Muscle of leg (tissue), 16 donors: ENCODE measurements at places on chromosomes 7 and 10.

GRCh38 chr10:86233131-86233530 is 133.5 kb downstream of the GRID1 start:
- no peak for DNase-seq
- H3K36me3 ChIP-seq, result no peaks in the 10 kb centered on the region
- H3K27me3 ChIP-seq, result peaks cover 11% of the 10 kb centered on the region
- no peak overlapping the region for H3K4me3 ChIP-seq
- H3K4me1 ChIP-seq, result no peaks in the 10 kb centered on the region

DNA sequence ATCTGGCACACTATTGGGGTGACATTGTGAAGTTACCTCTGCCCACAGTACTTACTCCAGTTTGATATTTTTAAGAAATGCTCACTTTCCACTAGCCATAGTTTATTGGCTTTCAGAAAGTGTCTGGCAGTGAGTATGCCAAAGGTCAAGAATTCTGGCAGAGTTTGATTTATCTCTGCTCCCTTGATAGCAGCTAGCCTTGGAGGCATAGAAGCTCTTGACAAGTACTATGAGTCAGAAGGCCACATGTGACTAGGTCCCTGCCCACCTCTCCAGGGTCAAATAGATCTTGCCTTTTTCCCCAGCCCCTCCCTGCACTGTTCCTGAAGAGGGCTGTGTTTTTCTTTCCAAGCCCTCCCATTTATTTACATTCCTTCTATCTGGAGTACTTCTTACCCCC is 202.2 kb downstream of the AUTS2 start:
- peaks cover 4% of the 10 kb centered on the region for H3K4me1 ChIP-seq
- H3K27ac ChIP-seq, result no peak overlapping the region

DNA sequence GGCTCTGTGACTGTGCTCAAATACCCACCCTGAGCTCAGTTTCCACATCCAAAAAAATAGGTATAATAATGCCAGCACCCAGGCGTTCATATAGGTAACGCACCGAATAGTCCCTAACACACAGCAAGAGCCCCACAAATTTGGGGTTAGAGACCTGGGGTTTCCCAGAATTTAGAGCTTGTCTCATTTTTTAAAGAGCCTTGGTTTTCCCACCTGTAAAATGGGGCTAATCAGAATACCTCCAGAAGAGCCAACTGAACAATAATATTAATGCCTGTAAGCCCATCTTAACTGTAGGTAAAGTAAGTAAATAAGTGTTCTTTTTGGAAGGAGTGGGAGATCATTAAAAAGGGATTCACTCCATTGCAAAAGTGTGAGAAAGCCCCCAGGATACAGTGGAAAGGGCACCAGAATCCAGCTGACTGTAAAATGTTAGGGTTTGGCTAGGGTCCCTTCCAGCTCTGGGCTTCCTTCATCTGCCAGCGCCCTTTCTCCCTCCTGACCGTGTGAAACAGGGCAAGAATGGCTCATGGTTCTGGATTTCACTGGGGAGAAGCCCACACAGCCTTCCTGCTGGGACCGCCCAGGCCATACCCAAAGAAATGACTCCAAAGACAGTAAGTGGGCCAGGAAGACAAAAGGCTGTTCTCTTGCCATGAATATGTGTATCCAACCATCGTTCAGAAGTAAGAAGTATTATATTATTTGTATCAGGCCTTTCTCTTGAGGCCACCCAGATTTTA is 2.1 kb downstream of the MTURN start:
- peaks cover 5% of the 10 kb centered on the region for H3K27me3 ChIP-seq
- DNase-seq, result no peak
- H3K4me1 ChIP-seq, result peaks cover 28% of the 10 kb centered on the region
- H3K4me3 ChIP-seq, result peak overlapping the region; percentile 72
- H3K27ac ChIP-seq, result peak overlapping the region; percentile 13

DNA sequence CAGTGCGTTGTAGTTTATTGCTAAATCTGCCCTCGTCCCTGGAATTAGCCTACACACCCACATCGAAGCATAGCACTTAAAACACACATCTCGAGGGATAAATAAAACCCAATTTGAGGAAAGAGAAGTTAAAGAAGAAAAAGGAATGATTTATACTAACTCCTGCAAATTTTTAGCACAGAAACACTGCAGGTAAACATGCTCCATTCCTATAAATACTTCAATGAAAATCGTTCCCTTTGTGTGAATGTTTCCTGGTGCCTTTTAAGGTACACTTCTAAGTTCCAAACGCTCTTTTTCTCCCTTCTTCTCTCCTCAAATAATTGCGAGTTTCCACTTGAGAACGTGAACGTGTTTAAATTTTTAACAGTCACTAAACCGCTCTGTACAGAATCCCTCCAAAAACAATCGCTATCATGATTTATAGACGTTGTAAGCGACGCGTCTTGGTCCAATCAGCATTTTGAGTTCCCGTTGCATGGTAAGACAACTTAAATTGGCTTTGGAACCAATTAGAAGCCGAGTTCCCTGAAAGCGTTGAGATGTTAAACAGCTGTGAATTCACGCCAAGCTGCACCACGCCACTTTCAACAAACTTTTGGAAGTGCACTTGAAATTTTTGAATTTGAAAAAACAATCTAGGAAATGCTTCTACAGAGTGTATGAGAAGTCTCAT is 12.5 kb upstream of the EBLN1 start:
- no peaks in the 10 kb centered on the region for H3K27me3 ChIP-seq
- peak overlapping the region; percentile 73 for H3K4me3 ChIP-seq
- peaks cover 2% of the 10 kb centered on the region for H3K4me1 ChIP-seq

GRCh38 chr10:52135101-52135500 is 179.0 kb upstream of the DKK1 start:
- H3K4me1 ChIP-seq, result no peaks in the 10 kb centered on the region
- H3K36me3 ChIP-seq, result no peaks in the 10 kb centered on the region
- DNase-seq, result no peak
- H3K27ac ChIP-seq, result no peak overlapping the region

GRCh38 chr7:29337546-29338116 is 143.1 kb downstream of the CHN2 start:
- peaks cover 28% of the 10 kb centered on the region for H3K4me1 ChIP-seq
- H3K27ac ChIP-seq, result peak overlapping the region; percentile 50
- peak; percentile 15 for DNase-seq
- no peak overlapping the region for H3K4me3 ChIP-seq

- H3K27ac ChIP-seq, result no peak overlapping the region
- peaks cover 2% of the 10 kb centered on the region for H3K27me3 ChIP-seq
- H3K4me1 ChIP-seq, result no peaks in the 10 kb centered on the region
- H3K36me3 ChIP-seq, result no peaks in the 10 kb centered on the region
These were observed 62.6 kb downstream of the PTPRN2 start for GRCh38 chr7:158524749-158525635.

DNA sequence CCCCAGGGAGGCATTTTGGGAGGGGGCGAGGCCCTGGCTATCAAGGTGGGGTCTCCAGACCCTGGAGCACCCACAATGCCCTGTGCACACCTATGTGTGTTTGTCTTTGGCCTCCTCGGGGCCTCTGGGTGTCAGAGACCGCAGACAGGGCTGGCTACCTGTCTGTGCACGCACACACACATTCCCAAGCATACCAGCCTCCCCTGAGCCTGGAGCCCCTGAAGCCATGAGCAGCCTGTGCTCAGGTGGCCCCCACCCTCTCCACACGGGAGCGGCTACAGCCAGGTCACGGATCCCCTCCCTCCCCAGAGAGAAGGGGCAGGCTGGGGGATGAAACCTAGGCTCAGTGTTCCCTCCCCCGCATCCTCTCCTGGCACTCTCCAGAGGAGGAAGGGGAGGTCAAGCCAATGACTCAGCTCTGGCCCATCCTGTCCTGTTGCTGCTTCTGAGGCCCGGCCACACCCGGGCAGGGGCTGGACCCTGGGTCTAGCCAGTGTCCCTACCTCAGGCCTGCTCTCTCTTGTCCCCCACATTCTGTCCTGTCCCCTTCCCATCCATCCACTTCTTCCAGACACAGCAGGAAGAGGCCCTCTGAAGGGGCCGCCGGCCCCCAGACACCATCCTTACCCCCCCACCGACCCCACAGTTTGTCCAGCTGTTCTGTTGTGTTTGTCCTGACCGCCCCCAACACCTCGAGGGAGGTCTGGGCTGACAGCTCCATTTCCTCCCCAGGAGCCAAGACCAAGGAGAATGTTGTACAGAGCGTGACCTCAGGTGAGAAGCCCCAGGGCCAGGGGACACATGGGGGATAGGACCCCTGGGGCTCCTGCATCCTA is 720 bp downstream of the SNCG start:
- peak overlapping the region; percentile 47 for H3K27ac ChIP-seq
- no peak overlapping the region for H3K4me3 ChIP-seq
- H3K27me3 ChIP-seq, result no peaks in the 10 kb centered on the region
- H3K36me3 ChIP-seq, result no peaks in the 10 kb centered on the region
- H3K4me1 ChIP-seq, result peaks cover 66% of the 10 kb centered on the region
- DNase-seq, result peak; percentile 77

DNA sequence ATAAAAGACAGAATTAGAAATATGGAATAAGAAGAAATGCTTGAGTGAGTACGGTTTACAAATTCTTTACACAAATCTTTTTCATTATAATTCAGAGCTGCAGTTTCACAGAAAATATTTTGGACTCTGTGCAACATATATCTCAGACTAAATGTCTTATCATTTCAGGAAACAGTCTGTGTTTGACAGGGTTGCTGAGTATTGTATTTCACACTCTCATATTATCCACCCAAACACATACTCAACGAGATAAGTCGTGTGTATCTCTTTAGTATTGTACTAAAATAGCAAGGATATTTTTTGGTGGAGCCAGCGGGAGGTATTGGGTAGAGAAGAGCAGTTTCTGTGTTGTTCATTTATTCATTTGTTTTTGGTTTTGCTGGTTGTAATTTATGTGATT is 39.0 kb upstream of the SLC39A12 start:
- DNase-seq, result no peak
- no peaks in the 10 kb centered on the region for H3K36me3 ChIP-seq
- H3K27me3 ChIP-seq, result no peaks in the 10 kb centered on the region
- H3K4me3 ChIP-seq, result no peak overlapping the region

DNA sequence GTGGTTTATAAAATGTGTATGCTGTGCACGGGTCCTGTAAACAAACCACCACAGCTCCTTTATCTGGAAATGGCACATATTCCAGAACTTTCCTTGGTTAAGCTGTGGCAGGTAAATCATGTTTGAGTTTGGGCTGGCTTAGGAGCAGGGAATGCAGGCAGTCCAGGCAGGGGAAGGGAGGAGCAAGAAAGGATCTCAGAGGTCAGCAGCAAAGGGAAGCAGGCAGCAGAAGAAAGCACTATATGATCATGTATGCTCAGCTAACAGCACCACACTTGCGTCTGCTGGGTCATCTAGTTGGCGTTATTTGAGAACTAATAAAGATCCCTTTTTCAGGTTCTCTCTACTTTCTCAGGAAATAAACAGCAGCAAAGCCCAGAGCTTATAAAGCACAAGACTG is 7.8 kb downstream of the ICA1 start:
- H3K36me3 ChIP-seq, result no peaks in the 10 kb centered on the region
- no peak overlapping the region for H3K27ac ChIP-seq
- no peak overlapping the region for H3K4me3 ChIP-seq
- DNase-seq, result no peak
- H3K4me1 ChIP-seq, result no peaks in the 10 kb centered on the region
- no peaks in the 10 kb centered on the region for H3K27me3 ChIP-seq

- H3K27ac ChIP-seq, result peak overlapping the region; percentile 96
- H3K27me3 ChIP-seq, result no peaks in the 10 kb centered on the region
- no peaks in the 10 kb centered on the region for H3K36me3 ChIP-seq
- DNase-seq, result no peak
- peaks cover 20% of the 10 kb centered on the region for H3K4me1 ChIP-seq
These were observed 842 bp downstream of the KBTBD2 start for GRCh38 chr7:32890793-32891042.

DNA sequence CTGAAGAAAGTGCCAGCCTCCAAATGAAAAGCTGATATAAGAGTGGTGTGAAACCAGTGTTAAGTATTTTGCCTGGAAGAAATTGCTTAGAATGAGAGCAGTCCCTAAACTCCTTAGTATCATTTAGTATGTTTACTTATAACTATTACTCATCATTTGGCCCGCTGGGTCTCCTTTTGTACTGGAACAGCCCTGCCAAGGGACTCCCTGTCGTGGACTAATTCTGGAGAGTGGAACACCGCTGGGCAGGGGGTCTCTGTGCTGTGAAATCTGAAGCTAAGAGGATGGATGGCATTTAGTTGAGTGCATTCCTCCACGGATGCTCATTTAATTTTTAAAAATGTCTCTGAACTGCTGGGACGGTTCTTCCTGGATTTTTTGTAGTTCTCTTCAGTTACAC is 889.9 kb upstream of the C7orf33 start:
- no peak overlapping the region for H3K4me3 ChIP-seq
- H3K27me3 ChIP-seq, result no peaks in the 10 kb centered on the region
- H3K36me3 ChIP-seq, result no peaks in the 10 kb centered on the region

DNA sequence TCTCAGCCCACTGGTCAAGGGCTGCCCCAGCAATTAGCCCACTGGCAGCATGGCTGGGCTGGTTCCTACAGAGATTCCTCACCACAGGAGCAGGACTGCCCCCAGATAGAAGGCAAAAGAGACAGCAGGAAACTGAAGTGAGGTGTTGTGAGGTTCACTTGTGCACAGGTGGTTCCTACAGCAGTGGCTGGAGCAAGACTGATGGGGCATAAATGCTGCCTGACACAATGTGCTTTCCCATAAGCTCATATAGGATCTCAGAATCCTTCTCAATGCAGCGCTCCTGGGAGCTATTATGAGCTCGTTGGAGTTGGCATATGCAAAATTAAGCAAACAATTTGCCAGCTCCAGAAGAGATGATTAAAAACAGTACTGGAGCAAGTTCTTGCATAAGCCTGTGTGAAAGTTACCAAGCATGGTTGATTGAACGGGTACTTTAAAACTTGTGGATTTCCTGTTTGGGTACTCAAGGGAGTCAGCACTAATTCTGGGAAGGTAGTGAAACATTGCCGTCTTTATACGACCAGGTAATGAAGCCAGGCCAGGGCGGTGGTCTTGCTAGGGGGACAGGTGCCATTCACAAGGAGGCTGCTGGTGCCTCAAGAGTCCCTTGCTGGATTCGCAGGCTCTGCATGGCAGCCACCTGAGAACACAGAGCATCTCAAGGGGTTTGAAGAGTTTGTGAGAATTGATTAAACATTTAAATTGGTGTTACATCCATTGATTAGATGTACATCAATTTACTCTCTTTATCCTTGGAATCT is 20.3 kb upstream of the PRKCQ start:
- no peaks in the 10 kb centered on the region for H3K27me3 ChIP-seq
- H3K4me3 ChIP-seq, result no peak overlapping the region
- DNase-seq, result no peak
- H3K27ac ChIP-seq, result no peak overlapping the region

DNA sequence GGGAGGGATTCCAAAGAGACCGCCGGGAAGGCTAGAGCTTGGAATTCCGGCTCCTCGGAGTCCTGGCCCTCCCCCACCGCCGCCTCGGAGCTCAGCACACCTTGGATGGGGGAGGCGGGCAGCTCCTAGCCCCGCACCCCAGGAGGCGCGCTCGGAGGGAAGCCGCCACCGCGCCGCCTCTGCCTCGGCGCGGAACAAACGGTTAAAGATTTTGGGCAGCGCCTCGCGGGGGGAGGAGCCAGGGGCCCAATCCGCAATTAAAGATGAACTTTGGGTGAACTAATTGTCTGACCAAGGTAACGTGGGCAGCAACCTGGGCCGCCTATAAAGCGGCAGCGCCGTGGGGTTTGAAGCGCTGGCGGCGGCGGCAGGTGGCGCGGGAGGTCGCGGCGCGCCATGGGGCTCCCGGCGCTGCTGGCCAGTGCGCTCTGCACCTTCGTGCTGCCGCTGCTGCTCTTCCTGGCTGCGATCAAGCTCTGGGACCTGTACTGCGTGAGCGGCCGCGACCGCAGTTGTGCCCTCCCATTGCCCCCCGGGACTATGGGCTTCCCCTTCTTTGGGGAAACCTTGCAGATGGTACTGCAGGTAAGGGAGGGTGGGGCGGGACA is at the start of gene CYP26A1:
Gene CYP26A1 (plus strand): TSS at position 355 of the 608 bp plus-strand sequence. CDS start 42 bp downstream, at position 397.
- H3K36me3 ChIP-seq, result no peaks in the 10 kb centered on the region
- no peak within 1 kb of the TSS for H3K27ac ChIP-seq
- H3K4me1 ChIP-seq, result peaks cover 40% of the 10 kb centered on the region
- H3K27me3 ChIP-seq, result peaks cover 86% of the 10 kb centered on the region
- DNase-seq, result no peak
- H3K4me3 ChIP-seq, result peak within 1 kb of the TSS; percentile 24
